ENCODE measurements at places on chromosomes 5 and 9.

DNA sequence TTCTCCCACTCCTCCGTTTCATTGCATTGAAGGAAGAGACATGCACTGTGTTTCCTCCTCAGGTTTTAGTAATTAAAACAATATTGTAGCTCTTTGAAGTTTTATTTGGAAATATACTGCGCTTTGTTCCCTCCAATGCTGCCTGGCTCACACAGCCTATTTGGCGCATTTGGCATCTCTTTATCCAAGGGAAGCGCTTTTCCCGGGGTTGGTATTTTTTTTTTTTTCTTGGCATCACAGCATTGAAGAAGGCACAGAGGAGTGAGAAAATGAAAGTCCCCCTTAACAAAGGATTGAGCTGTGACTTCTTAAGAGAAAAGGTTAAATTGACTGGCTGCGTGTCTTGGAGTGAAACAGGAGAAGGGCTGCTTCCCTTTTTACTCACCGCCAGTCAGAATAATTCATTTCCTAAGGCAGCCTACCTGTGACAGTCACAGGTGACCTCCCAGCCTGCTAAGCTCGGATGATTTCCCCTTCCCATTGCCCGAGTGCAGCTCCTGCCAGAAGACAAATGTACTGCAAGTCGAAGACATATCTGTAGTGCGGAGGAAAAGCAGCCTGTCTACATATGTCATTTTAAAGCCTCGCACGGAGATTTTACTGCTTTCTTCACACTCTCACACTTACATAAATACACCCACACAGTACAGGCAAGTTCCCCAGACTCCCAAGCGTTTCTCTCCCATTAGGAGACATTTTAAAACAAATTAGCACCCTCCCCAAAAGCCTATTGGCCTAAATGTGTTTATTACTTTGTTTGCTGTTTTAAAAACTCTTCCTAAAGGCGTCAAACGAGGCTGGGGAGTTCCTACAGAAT is 665.5 kb upstream of the ZNF608 start:
- DNase-seq, result peak; percentile 64

- peak; percentile 21 for DNase-seq
Measured at GRCh38 chr5:90530736-90531487, 1.5 kb upstream of the LYSMD3 start.

DNA sequence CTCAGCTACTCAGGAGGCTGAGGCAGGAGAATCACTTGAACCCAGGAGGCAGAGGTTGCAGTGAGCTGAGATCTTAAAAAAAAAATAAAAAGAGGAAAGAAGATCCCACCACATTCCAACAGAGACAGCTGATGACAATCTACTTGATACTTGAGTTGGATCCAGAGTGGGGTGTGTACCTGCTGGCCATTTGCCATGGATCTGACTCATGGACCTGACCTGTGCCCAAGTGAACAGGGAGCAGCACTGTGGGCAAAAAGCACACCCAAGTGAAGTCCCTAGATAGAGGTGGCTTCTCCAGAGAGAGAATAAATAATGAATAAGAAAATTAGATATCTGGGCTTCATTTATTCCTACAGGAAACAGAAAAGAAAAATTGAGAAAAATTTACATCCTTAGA is 81.2 kb upstream of the MIER3 start:
- peak; percentile 84 for DNase-seq

GRCh38 chr5:54390539-54391031 is 64.9 kb upstream of the HSPB3 start:
- no peak for DNase-seq

DNA sequence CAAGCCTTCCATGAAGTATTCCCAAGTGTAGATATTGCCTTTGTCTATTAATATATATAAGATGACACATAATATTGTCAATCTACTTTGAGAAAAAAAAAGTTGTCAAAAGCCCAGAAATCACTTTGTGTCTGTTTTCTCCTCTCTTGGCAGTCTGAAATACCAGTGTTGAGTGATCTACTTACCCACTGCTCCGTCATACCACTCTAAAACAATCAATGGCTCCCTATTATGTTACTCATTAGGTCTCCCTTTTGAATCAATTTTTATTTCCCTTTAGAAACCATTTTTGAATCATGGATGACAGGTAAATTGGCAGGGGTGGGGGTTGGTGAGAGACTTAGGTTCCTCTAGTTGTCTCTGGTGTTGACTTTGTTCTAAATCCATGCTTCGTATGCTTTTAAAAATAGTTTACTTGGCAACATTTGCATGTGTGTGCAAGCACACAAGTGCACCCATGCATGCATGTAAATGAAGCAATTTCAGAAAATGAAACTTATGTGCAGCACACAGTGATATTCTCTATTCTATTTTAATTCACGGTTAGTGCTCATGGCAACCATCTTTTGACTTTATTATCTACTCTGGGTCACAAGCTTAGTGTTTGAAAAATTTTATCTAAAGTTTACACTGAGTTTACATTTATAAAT is 378.9 kb downstream of the RAB3C start:
- DNase-seq, result no peak

GRCh38 chr5:29230591-29230990 is 1962.9 kb upstream of the CDH6 start:
- no peak for DNase-seq

- peak; percentile 59 for DNase-seq
Measured at GRCh38 chr5:94908889-94909480, 290.5 kb downstream of the SLF1 start.

DNA sequence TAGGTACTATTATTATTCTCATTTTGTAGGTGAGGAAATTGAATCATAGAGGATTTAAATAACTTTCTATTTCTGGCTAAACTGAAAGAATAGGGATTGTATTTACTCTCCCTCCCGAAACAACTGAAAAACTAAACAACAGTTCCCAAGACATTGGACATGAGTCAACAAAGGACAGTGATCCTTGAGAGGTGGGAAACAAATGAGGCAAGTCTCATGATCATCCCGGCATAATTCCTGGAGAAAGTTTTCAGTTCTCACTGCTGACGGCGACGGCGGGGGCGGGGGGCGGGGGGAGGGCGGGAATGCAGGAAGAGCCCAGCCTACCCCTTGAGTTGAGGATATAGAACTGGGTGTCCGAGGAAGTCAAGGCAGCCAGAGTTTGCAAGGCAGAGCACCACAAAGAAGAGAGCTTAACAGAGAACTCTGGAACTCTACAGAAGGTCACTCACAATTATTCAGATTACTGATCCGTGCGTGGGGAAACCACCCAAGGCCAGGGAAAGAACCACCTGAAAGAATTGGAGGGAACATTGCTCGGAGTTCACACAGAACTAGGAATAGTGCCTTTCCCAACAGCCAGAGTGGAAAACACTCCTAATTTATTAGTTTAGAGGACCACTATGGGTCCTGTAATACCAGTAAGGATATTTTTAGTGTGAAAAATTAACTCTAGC is 27.4 kb upstream of the WHRN start:
- no peak for DNase-seq

DNA sequence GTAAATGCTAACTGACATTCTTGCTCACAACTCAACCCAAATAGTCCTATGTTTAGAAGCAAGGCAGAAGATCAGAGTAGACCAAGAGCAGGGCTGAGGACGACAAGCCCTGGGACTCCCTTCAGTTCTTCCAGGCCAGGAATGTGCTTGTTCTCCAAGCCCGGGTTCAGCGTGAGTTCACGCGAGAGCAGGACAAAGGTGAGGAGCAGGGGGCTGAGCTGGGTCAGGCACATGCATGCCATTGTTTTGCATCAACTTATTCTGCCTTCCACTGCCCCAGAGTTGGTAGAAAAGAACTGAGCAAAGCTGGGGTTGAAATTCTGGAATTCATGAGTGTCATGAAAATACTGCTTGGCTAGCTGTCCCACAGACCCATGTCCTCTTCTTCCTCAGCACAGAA is 206.5 kb downstream of the PAX5 start:
- DNase-seq, result no peak

GRCh38 chr9:18437315-18438201 is 36.4 kb upstream of the ADAMTSL1 start:
- no peak for DNase-seq

GRCh38 chr5:157718519-157718918 is 12.7 kb upstream of the THG1L start:
- peak; percentile 69 for DNase-seq

DNA sequence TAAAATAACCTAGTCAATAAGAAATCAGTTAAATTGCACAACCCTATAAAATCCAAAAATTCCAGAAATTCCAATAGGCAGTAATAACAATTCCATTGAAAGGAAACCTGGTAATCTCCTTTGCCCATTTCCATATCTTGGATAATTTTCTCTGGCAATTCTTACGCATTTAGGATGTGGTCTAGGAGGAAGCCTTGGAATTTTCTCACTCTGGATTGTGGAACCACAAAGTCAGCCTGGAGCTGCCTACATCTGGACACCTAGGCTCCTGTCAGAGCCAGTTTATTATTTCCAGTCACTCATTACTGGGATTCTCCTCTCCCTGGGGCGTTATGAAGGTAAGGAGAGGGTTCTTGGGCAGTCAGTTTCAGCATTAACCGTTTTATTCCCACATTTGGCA is 40.3 kb upstream of the GNE start:
- no peak for DNase-seq

DNA sequence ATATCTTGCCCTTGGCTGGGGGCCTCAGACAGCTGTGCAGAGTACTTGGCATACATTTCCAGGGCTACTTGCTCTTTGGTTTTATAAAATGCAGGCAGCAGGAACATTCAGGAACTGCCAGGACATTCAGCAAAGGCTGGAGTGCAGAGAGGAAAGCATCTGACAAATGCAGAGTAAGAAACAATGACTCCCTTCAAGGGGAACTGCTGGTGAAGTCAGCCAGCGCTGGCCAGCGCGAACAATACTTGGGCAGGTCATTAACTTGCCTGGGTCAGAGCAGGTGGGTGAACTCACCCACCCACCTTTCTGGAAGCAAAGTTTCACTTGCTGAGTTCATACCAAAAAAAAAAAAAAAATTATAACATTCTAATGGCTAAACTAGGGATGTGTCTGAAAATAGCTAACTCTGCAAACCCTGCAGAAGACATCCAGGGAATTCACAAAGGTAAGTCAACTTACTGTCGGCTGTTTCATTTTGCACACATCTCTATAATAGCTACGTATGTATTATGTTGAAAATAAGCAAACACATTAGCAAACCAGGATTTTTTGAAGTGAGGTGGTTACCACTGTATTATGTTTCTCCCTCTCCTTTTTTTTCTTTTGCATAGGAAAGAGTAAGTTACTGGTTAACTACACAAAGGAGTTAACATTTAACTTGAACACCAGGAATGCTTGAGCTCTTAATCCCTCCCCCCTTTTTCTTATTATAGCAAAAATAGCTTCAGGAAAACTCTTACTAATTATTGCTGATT is 152.2 kb downstream of the GLIS3 start:
- DNase-seq, result no peak

GRCh38 chr5:10265245-10266109 is 15.4 kb downstream of the CCT5 start:
- no peak for DNase-seq

DNA sequence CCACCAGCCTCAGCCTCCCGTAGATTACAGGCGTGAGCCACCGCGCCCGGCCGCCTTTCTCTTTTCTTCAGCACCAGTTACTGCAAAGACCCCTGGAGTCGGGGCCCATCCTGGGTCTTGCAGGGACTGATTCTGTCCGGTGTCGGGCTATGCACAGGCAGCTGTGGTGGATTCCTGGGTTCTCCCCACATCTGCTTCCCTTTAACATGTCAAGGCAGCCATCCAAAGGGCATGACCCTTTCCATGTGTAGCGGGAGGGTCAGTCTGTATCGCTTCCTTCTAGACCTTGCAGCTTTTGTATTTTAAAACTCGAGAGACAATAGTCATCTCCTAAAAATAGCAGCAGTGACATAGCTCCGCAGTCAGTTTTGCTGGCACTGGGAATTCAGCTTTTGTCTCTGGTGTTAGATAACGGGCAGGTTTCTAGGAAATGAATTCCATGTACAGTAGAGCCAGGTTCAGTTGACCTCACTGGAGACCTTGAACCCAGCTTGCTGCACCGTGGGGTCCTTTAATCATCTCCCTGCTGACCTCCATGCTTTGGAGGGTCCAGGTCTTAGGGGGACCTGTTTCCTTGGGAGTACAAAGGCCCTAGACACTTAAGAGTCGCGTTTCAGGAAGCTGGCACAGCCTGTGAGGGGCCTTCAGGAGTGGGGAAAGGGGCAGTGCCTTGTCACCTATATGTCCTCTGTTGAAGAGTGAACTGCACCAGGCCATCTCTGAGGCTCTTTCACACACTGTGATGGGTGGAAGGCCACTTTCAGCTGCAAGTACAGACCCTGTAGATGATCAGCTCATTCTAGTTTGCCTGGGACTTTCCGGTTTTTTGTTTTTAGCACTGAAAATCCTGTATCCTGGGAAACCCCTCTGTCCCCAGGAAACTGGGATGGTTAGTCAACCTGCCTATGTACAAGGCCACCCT is 13.8 kb downstream of the ANKRD33B start:
- no peak for DNase-seq

DNA sequence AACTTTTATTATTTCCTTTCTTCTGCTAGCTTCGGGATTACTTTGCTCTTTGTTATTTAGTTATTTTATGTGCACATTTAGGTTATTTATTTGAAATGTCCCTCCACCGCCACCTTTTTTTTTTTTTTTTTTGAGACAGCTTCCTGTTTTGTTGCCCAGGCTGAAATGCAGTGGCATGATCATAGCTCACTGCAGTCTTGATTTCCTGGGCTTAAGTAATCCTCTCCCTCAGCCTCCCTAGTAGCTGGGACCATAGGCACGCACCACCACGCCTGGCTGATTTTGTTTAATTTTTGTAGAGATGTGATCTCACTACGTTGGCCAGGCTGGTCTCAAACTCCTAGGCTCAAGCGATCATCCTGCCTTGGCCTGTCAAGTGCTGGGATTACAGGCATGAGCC is 38.5 kb downstream of the RIC1 start:
- DNase-seq, result no peak

GRCh38 chr9:107694390-107694789 is 204.8 kb upstream of the KLF4 start:
- DNase-seq, result no peak
